NCI-H1048 (cell line): ENCODE measurements at places on chromosomes 5 and 9.

GRCh38 chr5:84383816-84384603 lies 670 bp downstream of the EDIL3 start:
- no peak for DNase-seq

DNA sequence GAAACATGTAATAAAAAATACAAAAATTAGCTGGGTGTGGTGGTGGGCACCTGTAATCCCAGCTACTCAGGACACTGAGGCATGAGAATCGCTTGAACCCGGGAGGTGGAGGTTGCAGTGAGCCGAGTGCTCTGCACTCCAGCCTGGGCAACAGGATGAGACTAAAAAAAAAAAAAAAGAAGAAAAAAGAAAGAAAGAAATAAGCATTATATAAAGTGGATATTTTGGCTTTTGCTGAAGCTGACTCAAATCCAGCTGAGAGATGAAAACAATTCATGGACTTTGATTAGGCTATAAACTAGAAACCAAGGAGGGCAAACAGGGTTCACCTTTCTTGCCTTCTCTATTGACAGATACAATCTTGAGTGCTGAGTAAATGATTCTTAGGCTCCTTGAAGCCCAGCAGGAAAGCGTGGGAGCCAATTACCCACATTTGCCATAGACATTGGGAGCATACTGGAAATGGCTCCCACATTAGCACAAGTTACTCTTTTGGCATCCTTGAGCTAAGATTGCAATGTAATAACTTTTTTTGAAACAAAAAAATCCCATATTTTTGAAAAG lies 2.4 kb upstream of the BTF3 start:
- no peak for DNase-seq

DNA sequence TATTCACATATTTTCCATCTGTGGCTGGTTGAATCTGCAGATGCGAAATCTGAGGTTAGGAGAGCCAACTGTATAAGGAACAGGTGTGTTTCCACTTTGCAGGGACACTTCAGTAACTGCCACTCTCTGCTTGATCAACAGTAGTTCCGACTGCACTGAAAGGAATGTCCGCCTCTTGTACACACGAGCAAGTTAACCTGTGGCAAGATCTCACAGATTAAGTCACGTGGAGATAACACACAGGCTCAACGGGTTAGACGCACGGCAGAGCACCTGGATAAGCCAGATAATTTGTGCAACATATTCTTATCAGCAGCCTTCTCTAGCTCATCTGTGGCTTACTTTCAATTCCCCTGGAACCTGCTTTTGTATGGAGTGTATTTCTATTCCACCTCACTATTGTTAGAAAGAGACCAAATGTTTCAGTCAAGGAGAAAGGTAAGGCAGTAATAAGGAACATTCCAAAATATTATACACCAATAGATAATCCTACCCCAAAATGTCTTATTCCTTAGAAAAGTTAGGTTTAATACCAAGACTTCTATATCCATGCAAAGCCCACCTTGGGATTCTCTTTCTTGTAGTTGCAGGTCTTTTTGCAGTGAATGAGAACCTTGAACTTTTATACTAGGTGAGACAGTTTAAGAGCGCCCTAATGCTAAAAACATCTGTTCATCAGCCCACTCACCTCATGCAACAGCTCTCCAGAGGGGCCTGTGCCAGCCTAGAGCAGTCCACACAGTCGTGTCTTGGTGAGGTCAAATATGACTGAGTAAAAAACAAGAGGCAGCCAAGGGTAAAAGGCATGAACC lies 6.5 kb upstream of the C9 start:
- no peak for DNase-seq

GRCh38 chr5:122352331-122352730 lies 40.3 kb downstream of the SNCAIP start:
- no peak for DNase-seq

GRCh38 chr9:85994191-85994590 lies 53.2 kb downstream of the NAA35 start:
- DNase-seq, result no peak

GRCh38 chr9:8730618-8731017 lies 931.0 kb upstream of the DMAC1 start:
- DNase-seq, result no peak

GRCh38 chr9:95098391-95098921 lies 219.1 kb downstream of the FANCC start:
- no peak for DNase-seq

- no peak for DNase-seq
These were observed 6.7 kb downstream of the TMEM8B start for GRCh38 chr9:35835766-35836165.

DNA sequence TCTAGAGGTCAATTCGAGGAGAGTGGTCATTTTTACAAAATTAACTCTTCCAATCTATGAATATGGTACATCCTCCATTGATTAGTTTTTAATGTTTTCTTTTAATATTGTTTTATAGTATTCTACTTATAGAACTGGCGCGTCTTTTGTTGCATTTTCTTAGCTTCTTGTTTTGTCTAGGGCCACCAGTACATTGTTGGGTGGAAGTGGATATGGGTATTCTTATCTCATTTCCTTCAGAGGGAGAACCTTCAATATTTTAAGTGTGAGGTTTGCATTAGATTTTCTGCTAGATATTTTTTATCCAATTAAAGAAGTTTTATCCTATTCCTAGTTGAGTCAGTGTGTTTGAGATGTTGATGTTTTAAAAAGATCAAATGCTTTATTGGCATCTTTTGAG lies 69.8 kb downstream of the RPS23 start:
- no peak for DNase-seq

DNA sequence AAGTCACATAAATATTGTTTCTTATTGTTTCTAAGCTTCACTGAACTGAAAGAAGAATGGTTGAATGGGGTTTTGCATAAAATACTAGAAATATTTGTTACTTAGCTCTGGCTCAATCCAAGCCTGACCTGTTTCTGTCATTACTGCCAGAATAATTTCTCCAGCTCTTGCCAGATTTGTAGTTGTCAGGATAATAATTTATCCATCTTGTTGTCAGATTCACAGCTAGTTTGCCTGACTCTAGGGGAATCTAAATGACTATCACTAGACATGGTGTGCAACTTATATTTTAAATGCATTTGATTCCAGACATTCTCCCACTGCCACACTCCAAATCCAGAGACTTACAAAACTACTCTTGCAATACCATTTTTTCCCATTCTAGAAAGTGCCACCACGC lies 422.7 kb downstream of the ZSWIM6 start:
- DNase-seq, result no peak

- no peak for DNase-seq
These were observed 154.1 kb upstream of the CD180 start for GRCh38 chr5:67350618-67351201.

GRCh38 chr9:74951725-74952151 lies 974 bp downstream of the C9orf40 start:
- no peak for DNase-seq

DNA sequence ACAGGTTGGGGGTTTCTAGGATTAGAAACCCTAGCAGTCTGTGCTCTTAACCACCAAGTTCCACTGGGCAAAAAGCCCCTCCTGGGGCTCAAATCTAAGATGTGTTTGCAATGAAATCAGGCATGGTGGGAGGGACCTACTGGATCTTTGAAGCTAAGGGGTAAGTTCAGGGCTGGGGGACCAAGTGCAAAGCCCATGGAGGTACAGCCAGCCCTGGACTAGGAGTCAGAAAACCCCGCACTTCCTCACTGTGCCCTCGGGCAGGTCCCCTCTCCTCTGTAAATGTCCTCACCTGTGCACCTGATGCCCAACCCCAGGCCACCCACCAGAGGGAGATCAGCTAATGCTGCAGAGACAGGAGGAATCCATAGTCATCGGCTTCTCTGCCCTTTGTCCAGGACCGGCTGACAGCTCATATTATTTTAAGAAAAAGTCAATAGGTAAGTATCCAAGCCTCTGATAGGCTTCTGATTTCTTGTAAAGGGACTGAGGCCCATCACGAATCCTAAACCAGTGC lies 138.3 kb downstream of the PAX5 start:
- no peak for DNase-seq

- DNase-seq, result no peak
These were observed 73.0 kb downstream of the MRPS27 start for GRCh38 chr5:72246954-72247442.

GRCh38 chr5:58043032-58043945 lies 416.6 kb downstream of the PLK2 start:
- no peak for DNase-seq

DNA sequence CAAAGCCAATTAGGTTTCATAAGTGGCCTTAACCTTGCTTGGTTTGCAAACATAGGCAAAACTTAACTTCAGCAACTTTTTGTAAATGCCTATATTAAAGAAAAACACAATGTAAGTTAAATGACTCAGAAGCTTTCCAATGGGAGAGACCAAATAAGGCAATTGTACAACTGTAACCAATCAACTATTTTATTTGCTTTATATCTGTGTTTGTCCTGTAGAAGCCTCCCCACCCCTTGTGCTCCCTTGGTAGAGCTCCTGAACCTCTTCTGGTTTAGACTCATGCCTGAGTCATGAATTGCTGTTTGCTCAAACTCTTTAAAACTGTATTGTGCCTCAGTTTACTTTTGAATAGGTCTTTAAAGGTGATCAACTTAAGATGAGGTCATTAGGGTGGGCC lies 3.0 kb upstream of the C1QTNF3 start:
- DNase-seq, result no peak

GRCh38 chr9:124779368-124780059 lies 2.6 kb downstream of the OLFML2A start:
- DNase-seq, result no peak

DNA sequence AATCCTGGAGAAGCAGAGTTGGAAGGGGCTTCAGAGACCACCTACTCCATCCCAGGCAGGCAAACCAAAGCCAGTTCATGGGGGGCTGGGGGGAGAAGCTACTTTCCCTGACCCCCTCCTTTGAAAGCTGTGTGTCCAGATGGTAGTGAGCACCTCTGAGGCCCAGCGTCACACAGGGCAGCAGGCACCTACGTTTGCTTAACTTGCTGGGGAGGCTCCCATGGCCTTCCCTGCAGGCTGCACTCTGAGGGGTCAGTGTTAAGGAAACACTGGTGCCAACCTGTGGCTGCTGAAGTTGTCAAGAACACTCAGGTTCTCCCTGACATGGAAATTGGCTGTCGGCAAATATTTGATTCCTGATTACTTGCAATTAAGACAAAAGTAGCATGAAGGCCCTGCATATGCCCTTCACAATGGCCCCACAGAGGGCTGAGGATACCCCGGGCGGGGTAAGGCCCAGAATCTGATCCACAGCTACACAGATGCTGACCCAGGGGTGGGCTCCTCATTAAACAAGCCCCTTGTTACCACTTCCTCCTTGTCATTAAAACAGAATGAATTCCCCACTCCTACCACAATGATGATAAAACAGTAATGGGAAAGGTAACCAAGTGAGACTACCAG lies 208.5 kb downstream of the FSTL4 start:
- DNase-seq, result no peak

DNA sequence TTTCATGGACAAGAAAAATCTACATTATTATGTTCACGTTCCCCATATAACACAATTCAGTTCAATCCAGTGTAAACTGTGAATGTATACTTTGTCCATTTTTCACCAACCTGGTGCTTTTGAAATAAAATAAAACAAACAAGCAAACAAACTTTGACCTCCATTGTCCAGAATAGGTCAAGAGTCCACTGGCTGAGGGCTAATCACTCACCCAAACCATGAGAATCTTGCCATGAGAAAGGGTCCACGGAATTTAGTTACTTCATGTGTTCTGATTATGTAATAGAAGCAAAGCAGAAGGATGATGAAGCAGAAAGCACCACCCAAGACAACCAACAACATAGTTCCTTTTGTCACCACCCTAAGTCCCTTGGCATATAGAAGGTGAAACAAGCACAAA lies 28.7 kb downstream of the DIAPH1 start:
- no peak for DNase-seq

GRCh38 chr5:7078901-7079300 lies 317.0 kb upstream of the ADCY2 start:
- DNase-seq, result no peak

DNA sequence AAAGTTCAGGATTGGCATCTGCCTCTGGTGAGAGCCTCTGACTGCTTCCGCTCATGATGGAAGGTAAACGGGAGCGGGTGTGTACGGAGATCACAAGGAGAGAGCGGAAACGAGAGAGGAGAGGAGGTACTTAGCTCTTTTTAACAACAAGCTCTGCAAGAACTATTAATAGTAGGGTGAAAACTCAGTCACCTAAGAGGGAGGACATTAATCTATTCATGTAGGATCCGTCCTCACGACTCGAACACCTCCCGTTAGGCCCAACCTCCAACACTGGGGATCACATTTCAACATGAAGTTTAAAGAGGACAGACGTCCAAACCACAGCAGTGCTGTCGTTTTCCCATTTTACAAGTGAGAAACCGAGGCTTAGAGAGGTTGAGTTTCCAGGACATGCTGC lies 173.7 kb downstream of the SLC28A3 start:
- no peak for DNase-seq

DNA sequence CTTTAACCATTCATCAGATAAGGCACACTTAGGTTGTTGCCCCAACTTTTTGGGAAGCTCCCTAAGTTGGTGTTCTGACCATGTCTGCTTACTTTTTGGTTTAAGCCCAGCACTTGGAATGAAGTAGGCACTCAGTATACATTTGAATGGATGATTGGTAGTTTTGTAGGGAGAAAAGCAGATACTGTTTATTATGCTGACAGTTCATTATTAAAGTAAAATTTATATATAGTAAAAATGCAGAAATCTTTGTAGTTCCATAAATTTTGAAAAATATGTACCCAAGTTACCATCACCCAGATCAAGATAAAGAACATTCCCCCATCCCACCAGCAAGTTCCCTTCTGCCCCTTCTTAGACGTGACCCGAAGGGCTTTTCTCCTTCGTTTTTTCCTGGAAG lies 35.4 kb downstream of the PRKACG start:
- DNase-seq, result no peak
